ENCODE measurements at places on chromosomes 12 and 14.

DNA sequence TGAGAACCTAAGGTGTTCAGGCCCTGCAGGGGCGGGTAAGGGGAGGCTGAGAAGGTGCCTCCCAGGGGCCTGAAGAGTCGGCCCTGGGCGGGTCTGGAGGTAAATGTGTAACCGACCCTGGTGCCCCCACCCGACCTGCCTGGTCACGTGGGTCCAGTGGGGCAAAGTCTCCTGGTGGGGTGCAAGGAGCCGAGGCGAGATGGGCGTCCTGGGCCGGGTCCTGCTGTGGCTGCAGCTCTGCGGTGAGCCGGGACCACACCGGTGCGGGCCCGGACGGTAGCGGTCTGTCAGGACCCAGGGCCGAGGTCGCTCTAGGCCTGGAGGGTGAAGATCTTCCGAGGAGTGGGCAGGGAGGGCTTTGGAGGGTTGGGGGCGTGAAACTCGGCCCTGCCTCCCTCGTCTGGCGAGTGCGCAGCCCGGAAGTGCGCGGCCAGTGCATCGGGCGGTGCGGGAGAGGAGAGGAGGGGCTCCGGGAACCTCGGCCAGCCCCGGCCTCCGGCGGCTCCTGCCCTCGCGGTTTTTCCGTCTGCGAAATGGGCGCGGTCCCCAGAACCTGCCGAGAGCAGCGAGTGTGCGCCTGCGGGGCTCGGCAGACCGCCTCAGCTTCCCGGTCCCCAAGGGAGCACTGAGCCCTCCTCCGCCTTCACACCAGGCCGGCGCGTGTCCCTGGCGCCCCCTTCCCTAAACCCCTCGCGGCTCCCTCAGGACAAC, at the start of gene AMN:
Gene AMN, plus strand, starts transcription at position 174 of the 711 bp plus-strand sequence. Its CDS starts 26 bp downstream, at position 200.
- DNase-seq, result peak; percentile 9

GRCh38 chr12:57085999-57086492, 2.9 kb upstream of the NAB2 start:
- peak; percentile 52 for DNase-seq

- peak; percentile 19 for DNase-seq
These were observed 966 bp downstream of the BICD1 start for GRCh38 chr12:32107359-32108267.

DNA sequence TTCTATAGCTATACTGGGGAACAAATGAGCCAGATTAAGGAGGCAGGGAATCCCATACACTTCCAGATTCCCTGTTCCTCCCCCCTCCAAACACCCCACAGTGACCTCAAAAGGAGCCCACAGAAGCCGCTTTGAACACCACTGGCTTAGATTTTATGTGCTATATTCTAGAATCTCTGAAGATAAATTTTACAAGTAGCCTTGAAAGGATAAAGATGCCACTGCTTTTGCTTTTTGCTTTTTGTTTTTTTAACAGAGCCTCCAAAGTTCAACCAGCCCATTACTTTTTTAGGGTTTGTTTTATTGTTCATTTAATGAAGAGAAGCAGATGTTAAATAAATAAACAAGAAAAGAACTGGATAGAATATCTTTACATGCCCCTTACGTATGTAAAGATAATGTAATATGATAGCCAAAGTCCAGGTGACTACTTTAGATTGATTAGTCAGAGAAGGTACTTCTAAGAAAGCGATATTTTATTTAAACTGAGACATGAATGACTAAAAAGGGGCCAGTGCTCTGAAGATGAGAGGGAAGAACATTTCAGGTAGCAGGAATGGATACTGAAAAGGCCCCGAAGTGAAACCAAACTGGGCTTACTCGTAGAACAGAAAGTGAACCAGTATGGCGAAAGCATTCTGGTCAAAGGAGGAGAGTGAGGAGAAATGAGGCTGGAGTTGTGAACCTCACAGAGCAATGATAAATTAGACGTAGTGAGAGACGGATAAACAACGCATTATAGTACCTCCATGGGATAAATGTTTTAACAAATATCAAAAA, 44.6 kb downstream of the DUSP6 start:
- no peak for DNase-seq

DNA sequence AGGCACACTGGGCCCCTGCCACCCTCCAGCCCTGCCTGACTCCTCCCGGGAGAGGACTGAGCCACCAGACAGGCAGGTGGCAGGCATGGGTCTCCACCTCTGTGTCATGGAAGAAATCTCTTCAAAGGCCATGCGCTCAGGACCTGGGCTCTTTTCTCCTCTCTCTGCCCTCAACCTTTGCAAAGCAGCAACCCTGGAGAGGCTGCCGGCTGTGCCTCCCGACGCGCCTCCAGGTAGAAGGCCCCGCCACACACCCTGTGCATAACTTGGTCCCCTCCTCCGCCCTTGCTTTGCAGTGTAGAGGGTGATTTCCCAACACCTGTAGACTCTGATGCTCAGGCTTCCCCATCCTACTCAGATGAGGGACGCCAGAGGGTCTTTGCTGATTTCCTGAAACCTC, 28.2 kb upstream of the TMEM179 start:
- DNase-seq, result no peak

- DNase-seq, result no peak
These were observed 1.0 kb downstream of the TMEM30B start for GRCh38 chr14:61280092-61280525.

DNA sequence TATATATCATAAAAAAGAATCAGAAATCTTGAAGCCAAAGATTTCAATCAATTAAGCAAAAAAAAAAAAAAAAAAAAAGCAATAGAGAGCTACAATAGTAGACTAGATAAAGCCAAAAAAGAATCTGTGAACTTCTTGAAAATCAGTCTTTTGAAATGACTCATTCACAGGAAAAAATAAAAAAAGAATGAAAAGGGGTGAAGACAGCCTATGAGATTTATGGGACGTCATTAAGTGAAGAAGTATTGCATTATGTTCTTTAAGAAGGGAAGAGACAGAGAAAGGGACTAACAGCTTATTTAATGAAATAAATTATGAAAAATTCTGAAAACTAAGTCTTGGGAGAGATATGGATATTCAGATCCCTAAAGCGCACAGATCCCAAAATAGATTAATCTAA, 103.8 kb downstream of the ACSS3 start:
- DNase-seq, result no peak

- no peak for DNase-seq
These were observed 8.7 kb downstream of the ITGA7 start for GRCh38 chr12:55698965-55699364.

DNA sequence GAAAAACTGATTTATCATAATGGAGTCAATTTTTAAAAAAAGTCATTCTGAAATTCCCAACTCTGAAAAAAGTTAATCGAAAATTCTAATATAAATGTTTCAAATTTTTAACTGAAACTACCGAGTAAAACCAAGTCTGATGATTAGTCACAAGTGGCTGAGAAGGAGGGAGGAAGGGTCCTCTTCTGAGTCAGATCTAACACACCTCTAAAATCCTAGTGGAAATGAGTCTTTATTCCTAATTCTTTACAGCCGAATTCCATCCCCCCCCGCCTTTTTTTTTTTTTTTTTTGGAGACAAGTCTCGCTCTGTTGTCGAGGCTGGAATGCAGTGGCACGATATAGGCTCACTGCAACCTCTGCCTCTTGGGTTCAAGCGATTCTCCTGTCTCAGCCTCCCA, 37.9 kb downstream of the RAD9B start:
- no peak for DNase-seq

DNA sequence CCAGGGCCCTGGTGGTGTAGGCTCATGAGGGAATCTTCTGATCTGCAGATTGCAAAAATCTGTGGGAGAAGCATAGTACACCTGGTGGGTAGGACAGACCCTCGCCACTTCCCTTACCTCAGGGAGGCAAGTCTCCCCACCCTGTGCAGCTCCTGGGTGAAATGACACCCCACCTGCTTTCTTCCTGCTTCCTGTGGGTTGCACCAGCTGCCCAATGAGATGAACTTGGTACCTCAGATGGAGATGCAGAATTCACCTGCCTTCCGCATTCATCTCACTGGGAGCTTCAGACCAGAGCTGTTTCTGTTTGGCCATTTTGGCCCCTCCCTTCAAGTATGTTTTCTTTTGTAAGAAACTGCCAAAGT, 4.7 kb downstream of the CLEC2D start:
- DNase-seq, result no peak

DNA sequence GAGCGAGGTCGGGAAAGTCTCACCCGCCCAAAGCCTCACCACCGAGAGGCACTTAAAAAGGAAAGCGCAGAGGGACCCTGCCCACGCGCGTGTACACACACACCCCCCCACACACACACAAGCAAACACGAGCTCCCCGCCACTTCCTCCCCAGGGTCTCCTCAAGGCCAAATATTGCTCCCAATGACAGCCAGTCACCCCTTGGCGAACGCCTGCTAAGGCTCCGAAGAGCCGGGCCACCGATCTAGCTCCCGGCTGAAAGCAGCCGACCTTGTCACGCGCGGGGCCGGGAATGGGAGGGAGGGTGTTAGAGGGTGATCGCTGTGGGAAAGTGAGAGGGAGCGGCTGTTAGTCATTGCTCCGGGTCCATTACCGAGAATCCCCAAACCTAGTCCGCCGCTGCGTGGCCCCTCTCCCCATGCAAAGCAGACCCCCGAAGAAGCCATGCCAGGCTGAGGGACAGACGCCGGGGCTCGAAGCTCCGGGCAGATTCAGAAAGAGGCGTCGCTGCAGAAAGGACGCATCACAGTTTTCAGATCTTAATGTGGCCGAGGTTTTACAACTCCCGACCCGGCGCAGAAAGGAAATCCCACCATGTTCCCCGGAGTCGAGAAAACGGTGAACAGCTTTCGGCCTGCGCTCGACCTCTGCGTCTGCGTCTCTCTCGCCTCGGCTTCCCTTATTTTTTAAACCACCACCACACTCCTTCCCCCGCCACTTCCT, 2.6 kb downstream of the BMP4 start:
- peak; percentile 15 for DNase-seq

- peak; percentile 15 for DNase-seq
These were observed 143.8 kb upstream of the DAAM1 start for GRCh38 chr14:59044707-59045106.

DNA sequence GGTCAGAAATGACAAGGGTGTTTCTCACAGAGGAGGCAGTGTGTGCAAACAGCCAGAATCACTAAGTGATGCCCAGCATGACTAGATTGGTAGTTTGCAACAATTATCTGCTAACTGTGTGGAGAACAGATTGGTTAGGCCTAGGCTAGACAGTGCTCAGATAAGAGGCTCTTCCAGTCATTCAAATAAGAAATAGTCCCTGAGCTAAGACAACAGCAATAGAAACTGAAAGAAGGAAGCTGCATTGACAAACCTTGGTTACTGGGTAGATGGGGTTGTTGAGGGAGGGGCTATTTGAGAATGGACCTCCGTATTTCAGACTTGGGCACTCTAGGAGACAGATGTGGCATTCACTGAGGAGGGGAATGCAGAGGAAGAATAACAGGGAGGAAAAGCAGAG, 255.0 kb upstream of the NPAS3 start:
- no peak for DNase-seq

All from BE2C (cell line).